ENCODE measurements at places on chromosomes 1 and 21.

- peak; percentile 84 for DNase-seq
Observed at GRCh38 chr1:39098546-39099250, 72.5 kb downstream of the NDUFS5 start.

DNA sequence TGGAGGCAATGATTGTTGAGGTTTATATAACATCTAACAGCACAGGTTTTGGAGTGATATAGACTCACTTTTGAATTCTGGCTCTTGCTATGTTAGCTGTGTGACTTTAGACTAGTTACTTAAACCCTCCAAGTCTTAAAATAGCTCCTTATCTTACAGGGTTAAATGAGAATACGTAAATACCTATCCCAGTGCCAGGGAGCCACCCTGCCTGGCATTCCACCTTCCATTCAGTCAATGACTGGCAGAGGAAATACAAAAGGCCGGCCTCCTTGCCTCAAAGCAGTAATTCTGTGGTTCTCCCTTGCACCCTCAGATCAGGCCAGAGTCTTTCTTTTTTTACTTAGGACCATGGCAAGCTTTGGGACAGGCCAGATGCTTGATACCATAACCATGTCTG is 31.8 kb downstream of the DBT start:
- no peak for DNase-seq

DNA sequence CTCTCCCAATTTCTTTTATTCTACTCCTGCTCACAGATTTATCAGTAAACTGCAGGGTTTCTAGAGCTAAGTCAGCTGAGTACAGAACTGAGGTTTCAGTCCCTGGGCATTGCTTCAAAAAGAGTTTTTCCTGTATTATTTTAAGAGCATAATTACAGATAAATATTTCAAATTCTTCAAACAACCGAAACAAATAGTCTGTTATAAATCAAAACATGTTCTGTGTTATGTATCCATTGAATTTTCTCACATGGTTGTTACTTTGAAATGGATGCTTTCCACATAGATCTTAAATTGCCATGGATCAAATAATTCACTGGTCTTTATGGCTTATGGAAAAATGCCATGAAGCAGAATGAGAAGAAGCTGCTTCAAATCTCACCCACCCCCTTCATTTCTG is 64.5 kb downstream of the LRRC8C start:
- no peak for DNase-seq

DNA sequence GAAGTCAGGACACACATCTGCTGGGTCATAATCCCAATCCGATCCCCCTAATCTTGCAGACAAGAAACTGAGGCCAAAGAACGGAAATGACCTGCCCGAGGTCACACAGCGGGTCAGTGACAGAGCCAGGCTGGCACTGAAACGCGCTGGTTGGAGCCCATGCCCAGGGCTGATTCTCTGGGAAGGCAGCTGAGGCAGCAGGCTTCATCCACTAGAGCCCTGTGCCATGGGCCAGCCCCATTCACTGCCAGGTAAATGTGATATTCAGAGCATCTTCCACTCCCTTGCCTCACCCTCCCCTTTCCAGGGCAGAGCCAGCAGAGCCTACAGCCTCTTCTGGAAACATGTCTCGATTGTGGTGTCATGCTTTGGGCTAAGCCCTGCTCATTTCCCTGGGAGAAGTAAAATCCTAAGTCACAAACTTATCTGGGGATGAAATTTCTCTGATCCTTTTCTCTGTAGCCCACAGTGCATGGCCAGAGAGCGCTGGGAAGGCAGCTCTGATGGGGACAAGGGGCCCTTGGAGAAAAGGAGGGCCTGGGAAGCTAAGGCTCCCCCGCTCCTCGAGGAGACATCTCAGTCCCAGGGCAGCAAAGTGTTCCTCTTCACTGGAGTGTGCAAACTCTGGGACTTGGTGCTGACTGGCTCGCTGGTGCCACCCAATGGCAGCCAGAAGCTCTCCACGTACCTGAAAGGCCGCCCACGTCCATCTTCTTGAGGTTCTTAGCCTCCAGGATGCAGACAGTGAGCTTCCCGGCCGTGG is 110.4 kb downstream of the SYT2 start:
- no peak for DNase-seq

GRCh38 chr21:43645976-43646375 is 13.3 kb downstream of the HSF2BP start:
- DNase-seq = no peak
